Epithelial cell of prostate (primary cell): ENCODE measurements at places on chromosomes 2 and 18.

DNA sequence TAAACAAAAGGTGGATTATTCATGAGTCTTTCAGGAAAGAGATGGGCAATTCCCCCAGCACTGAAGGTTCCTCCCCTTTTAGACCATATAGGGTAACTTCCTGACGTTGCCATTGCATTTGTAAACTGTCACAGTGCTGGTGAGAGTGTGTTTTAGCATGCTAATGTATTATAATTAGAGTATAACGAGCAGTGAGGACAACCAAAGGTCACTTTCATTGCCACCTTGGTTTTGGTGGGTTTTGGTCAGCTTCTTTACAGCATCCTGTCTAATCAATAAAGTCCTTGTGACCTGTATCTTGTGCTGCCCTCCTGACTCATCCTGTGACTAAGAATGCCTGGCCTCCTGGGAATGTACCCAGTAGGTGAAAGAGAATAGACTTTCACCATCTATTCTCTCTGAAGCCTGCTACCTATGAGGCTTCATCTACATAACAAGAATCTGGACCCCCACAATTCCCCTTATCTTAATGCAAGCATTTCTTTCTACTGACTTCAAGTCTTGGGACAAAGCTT lies 148.7 kb downstream of the CABLES1 start:
- no peak for DNase-seq

DNA sequence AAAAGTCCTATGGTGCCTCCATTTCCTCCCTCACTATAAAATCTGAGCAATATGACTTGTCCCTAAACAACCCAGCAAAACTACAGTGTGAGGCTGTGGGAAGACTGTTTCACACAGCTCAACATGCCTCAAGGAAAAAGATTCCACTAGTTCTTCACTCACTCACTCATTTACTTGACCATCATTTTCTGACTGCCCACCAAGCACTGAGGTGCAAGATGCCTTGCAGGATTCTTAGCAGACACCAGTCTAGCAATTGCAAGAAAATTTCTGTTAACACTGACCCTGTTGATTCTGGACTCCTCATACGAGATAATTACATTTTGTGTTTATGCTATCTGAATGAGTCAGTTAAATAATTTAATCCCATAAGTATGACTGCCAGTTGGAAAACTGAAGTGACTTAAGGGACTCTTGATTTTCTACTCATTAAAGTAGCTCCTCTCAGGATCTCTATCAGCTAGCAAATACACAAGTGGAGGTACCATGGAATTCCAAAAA lies 51.9 kb upstream of the PCBP1 start:
- no peak for DNase-seq

- no peak for DNase-seq
Observed at GRCh38 chr2:240556553-240557100, 1.2 kb downstream of the ANKMY1 start.

- DNase-seq = no peak
Observed at GRCh38 chr18:30149585-30149984, 893.0 kb downstream of the DSC3 start.
